ENCODE measurements at places on chromosomes 1 and 21.

- no peak for DNase-seq
Observed at GRCh38 chr21:34004974-34005373, 68.4 kb upstream of the MRPS6 start.

- no peak for DNase-seq
Observed at GRCh38 chr21:29771491-29772066, 168.2 kb downstream of the GRIK1 start.

- DNase-seq, result no peak
Observed at GRCh38 chr1:81183553-81183952, 617.2 kb upstream of the ADGRL2 start.

GRCh38 chr1:150576367-150576711, 3.1 kb downstream of the MCL1 start:
- DNase-seq, result no peak

GRCh38 chr1:185480545-185480944, 163.5 kb upstream of the IVNS1ABP start:
- no peak for DNase-seq

DNA sequence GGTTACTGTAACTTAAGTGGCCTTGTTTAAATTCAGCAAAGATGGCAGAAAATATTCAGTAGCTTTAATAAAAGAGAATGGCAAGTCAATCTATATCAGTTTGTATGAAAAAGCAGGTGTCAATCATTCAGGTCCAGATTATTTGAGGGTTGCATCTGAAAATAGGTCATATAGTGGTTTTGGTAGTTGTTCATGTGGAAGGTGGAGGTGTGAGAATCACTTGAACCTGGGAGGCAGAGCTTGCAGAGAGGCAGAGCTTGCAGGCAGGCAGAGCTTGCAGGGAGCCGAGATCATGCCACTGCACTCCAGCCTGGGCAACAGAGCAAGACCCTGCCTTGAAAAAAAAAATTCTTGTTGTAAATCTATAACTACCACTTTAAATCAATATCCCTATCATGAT, 88.6 kb downstream of the ZSWIM5 start:
- DNase-seq, result no peak

DNA sequence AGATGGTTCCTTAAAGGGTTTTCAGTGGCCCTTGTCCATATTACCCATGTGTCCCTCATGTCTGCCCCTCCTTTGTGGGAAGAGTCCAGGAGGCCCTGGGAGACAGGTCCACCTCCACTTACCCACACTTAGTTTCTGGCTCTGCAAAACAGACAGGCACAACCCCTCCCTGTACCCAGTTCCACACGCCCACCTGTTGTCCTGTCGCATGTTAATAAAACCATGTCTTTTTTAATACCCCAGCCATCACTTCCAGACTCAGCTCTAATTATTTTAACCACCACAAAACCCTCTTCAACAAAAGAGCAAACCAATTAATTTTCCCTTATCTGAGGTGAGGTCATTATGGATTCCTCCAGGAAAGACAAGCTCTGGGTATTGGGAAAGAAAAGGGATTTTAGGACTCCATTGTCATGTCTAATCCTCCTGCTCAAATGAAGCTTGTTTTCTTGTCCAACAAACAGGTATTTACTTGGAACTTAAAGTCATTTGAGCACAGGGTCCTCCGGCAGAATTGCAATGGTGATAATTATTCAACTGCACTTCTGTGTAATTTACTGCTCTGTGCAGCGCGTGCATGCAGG, 68.9 kb downstream of the CCDC185 start:
- DNase-seq, result no peak

- DNase-seq, result no peak
Observed at GRCh38 chr1:47444562-47445465, 7.0 kb downstream of the FOXD2 start.

GRCh38 chr1:160446945-160447600, 46.7 kb downstream of the VANGL2 start:
- no peak for DNase-seq

DNA sequence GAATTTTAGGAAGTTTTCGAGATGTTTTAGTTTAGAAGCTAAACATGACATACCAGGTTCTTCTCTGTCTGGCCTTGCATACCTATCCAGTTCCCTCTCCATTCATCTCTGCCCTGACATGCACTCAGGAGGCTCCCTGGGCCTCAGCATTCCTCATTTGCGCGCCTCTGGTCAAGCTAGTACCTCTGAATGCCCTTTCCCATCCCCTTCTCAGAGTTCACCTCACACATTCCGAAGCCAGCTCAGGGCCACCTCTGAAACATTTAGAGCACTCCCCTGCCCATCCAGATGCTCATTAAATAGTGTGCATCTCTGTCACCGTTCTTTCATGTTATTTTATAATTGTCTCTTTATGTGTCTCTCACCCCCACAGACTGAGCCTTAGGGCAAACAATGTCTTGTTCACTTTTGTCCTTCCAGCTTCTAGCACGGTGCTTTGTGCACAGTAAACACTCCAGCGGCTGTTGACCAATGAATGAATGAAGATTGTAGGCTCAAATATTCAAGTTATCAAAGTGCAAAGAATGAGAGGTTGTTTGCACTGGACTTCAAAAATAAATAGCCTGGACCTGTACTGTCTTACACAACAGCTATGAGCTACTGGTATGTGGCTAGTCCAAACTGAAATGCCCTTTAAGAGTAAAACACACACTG, 1.2 kb upstream of the DHCR24 start:
- DNase-seq, result no peak

- no peak for DNase-seq
Observed at GRCh38 chr1:85274969-85275453, 1.4 kb downstream of the BCL10 start.

DNA sequence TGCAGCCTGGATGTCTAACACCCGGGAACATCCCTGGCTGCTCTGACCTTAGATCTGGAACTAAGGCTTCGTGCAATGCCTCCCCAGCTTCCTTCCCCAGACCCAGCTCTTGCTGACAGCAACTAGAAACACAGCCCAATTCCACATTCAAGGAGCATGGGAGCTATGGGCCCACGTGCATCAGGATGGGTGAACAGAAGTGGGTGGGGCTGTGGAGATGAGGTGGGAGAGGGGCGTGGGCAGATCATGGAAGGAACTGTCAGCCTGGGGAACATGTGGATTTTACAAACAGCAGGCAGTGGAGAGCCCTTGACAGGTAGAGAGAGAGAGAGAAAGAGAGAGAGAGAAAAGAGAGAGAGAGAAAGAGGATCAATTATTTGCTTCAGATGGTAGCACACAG, 231.6 kb downstream of the MATN1 start:
- DNase-seq, result no peak

DNA sequence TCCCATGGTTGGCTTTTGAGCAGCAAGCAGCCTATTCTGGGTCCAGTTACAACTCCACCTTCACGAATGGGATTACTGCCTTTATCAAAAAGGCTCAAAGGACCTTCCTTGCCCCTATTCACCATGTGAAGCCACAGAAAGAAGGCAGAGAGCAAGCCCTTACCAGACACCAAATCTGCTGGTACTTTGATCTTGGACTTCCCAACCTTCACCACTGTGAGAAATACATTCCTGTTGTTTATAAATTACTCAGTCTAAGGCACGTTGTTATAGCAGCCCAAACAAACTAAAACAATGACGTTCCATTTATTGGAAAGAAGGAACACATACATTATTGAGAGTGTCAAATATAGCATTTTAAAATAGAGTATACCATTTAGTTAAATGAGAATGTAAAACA, 1557.9 kb downstream of the PLA2G4A start:
- DNase-seq, result no peak

GRCh38 chr1:245898581-245898980, 608.5 kb downstream of the SMYD3 start:
- DNase-seq, result no peak

DNA sequence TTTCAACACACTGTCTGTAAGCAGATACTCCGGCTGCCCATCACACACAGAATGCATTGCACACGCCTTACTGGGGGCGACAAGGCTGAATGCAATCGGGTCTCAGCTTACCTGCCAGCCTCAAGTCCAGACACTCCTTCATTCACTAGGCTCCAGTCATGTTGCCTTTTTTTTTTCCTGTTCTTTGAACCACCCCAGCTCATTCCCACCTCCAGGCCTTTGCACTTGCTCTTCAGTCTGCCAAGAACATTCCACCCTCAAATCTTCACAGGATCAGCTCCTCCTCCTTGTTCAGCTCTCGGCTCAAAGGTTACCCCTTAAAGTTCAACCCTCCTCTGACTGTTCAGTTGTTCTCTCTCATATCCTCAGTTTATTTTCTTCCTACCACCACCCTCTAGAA, 181.9 kb upstream of the ESRRG start:
- no peak for DNase-seq

DNA sequence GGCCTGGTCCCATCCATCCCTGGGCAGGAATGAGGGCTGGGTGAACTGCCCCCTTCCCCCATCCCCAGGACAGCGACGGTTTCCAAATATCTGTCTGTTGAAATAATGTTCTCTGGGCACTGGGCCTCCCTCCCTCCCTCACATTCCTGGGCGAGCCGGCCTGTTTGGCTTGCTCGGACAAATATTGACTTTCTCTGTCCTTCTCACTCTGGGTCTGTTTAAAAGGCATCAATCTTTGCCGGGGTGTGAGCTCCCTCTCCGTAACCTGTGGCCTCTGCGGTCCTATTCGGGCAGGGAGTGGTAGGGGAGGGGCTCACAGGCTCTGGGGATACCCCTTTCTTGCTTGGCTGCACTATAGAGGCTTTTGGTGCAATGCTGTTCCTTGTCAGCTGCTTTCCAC, 40.2 kb downstream of the FOXD2 start:
- DNase-seq, result no peak

DNA sequence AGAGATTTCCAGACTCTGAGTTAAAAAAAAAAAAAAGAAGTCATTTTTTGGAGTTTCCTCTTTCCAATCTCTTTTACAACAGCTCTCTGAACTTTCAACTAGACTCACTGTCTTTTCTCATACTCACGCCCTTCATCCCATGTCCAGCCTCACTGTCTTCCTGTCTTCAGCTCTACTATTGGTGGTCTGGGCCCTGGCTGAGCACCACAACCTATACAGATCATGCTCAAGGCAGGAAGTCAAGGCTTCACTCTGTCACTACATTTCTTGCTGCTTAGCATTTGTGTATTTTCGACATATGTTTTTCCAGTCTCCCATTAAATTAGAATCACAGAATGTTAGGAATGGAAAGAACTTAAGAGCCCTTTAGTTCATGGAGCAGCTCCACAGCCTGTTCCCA, 106.4 kb upstream of the PPP2R5A start:
- DNase-seq, result no peak

DNA sequence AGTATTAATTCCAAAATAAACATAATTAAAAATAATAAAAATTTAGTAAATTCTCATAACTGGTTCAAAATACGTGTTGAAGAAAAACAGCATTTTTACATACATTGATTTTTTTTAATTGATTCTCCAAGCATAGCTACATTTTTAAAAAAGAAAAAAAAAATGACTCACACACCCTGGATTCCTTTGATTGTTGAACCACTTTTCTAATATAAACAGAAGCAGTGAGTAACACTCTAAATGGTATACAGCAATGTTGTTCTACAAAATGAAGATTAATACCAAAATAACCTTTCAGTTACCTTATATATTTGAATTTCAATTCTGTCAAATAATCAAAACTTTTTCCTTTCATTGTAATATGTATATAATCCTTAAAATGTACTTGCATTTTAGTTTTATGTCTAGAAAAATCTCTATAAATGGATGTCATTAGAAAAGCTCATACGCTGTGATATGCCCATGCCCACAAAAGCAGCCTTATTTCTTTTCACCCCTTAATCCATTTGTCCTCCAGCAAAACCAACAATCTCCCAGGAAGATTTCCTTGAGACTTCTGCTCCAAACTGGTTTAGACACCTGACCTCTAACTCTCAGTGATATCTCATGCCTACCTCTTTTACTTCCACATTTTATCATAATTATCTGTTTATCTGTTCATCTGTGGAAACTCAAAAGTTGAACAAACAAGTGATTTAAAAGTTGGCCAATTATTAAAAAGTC, 246.4 kb upstream of the NR5A2 start:
- DNase-seq, result no peak

- no peak for DNase-seq
Observed at GRCh38 chr1:31453384-31454079, 40.5 kb downstream of the SERINC2 start.

- no peak for DNase-seq
Observed at GRCh38 chr1:37143800-37144199, 109.5 kb upstream of the GRIK3 start.

- no peak for DNase-seq
Observed at GRCh38 chr1:74107394-74107793, 90.6 kb downstream of the LRRIQ3 start.

GRCh38 chr1:31505911-31506497, 70.3 kb upstream of the TINAGL1 start:
- no peak for DNase-seq

GRCh38 chr1:106975944-106976343, 80.5 kb upstream of the PRMT6 start:
- no peak for DNase-seq

GRCh38 chr1:2585318-2586092, 1.1 kb upstream of the PRXL2B start:
- peak; percentile 43 for DNase-seq

DNA sequence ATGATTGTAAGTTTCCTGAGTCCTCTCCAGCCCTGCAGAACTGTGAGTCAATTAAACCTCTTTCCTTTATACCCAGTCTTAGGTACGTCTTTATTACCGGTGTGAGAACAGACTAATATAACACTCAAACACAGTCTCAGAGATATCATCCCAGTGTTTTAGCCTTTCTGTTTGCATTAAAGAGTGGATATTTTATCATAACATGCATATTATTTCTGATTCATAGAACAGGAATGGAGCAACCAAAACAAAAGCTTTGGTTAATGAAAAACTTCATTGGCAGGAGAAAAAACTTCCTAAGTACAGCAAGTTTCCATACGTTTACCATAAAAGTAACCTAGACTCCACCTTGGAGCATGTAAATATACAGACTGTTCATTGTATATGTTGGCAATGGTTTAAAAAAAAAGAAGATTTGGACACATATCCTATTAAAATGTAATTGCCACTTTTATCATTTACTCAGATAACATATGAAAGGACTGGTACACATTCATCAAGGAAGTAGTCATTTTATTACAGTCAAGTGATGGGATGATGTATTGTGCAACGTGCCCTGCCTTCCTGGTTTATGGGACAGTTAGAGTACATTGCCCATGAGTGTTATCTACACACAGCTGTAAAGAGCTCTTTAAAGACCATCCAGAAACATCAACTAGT, 144.8 kb downstream of the ETS2 start:
- no peak for DNase-seq

DNA sequence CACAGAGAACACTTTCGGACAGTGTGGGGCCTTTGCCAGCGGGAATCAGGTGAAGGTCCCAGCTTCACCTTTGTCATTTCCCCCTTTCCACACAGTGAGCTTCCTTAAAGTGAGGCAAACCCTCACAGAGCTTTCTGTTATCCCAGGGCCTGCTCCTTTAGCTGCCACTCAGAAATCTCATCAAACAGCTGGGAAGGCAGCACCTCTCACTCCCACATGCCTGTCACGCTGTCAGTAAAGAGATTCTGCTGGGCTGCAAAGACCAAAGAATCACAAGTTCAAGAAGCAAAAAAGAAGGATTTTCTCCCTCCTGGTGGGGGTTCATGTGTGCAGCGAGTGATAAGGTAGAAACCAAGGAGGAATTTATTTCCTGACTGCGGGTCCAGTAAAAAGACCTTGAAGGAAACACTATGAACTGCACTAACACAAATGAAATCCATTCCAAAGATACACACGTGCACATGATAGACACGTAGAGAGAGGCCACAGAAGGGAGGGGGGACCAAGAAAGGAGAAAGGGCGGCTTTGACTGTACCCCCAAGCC, 44.0 kb downstream of the HTR6 start:
- no peak for DNase-seq

- no peak for DNase-seq
Observed at GRCh38 chr1:201335901-201336300, 41.6 kb downstream of the TNNT2 start.

Data from stimulated activated CD4-positive, alpha-beta T cell treated with anti-CD3 and anti-CD28 coated beads, TNF-alpha, amount 100 ng/mL, for 4 hours (primary cell).